ENCODE measurements at places on chromosomes 3 and 15.

GRCh38 chr3:124498891-124499290, 231.4 kb upstream of the UMPS start:
- no peak for DNase-seq

- no peak for DNase-seq
These were observed 517.1 kb downstream of the ROBO1 start for GRCh38 chr3:79250746-79251145.

- DNase-seq: peak; percentile 65
These were observed 18.4 kb upstream of the GABRA5 start for GRCh38 chr15:26848498-26848897.

DNA sequence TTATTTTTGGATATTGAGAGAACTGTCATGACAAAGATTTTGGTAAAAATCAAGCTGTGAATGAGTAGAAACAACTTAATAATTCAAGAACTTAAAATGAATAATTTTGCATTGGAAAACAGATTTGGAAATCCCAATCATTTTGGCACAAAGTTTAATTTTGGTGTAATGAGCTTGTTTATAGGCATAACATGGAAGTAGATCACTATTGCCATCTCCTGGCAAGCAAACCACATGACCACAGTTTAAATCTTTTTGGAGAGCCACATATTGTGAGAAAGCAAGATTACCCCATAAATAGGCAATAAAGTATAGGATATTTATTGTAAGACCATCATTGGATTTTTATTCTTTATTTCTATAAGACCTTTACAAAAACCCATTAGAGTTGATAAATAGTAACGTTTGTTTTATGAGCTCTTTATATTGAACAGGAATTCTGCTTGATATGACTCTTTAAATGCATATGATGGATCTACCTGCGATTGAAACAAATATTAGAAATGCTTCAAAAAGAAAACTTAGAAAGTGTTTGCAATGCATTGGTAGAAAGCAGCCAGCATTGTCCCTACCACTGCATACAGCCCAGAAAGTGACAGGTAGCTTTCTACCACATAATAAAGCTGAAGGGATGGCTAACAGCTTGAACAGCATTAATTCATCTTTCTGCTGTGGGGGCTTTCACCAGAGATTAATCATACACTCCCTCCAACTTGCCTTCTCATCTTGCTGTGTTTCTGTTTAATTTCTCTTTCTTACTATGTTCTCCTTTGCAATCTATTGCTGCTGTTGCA, 766.8 kb downstream of the TBL1XR1 start:
- DNase-seq: peak; percentile 60

- DNase-seq: no peak
These were observed 405.3 kb upstream of the SUCLG2 start for GRCh38 chr3:68059628-68060152.

- DNase-seq: no peak
These were observed 751.3 kb downstream of the ZNF385D start for GRCh38 chr3:20999661-21000060.

- no peak for DNase-seq
These were observed 22.0 kb upstream of the PGPEP1L start for GRCh38 chr15:99029341-99030144.

DNA sequence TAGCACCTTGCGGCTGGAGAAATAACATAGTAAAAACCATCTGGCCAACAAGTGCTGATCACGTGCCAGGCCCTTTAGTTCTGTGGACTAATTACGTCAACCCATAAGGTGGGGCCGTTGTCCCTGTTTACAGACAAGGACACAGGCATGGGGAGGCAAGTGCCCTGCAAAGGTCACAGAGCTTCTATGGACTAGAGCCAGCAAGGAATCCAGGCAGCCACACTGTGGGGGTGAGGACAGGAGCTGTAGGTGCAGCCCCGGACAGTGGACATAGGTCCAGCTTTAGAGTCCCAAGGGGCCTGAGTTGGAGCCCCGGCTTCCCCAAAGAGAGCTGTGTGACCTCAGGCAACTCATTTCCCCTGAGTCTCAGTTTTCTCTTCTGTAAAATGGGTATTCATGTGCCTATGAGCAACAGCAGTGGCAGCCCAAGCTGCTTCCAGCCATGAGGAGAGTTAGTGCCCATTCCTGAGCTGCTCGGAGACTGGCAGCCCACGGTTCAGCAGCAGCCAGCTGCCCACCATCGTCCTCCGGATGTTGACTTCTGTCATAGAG, 13.9 kb downstream of the CHST13 start:
- peak; percentile 13 for DNase-seq

DNA sequence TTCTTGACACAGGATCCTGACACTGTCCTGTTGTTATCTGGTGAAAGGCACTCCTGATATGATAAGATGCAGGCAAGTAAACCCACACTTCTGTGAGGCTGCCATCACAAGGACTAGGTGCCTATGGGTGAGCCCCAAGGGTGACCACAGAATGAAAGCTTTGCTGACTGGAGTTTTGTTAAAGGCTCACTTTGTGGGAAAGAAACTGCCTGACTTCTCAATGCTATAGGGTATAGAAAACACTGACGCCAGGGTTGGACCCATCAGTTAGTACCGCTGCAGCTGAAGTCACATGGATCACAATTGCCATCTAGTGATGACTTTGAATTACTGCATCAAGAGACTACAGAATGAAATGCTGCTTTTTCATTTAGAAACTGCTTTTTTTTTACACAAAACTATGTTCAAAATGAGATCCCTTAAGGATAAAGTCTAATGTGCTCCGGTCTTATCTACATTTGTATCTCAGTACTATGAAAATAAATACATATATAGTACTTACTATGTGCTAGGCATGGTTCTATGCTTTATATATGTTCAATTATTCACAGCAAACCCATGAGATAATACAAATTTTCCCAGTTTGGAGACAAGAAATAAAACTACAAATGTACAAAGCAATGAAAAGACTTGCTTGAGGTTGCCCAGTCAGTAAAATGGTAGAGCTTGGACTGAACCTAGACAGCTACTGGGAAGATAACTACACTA, 64.2 kb upstream of the CMSS1 start:
- DNase-seq: peak; percentile 68

DNA sequence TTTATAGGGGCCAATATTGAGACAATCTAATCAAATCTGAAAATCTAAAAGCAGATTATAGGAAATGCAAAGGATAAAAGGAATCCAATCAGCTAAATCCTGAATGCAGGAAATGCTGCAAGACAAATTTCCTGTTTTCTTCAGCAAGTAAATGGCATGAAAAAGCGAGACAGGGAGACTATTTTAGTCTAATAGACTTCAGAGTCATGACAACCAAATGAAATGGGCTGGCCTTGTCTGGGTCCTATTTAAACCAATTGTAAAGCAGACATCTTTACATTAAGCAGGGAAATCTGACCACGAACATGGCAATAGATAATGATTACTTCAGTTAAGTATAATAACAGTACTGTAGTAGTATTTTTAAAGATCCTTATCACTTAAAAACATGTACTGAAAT, 2.1 kb downstream of the DBR1 start:
- no peak for DNase-seq

- DNase-seq: peak; percentile 80
These were observed 23.8 kb upstream of the TRAK1 start for GRCh38 chr3:42067326-42067725.

DNA sequence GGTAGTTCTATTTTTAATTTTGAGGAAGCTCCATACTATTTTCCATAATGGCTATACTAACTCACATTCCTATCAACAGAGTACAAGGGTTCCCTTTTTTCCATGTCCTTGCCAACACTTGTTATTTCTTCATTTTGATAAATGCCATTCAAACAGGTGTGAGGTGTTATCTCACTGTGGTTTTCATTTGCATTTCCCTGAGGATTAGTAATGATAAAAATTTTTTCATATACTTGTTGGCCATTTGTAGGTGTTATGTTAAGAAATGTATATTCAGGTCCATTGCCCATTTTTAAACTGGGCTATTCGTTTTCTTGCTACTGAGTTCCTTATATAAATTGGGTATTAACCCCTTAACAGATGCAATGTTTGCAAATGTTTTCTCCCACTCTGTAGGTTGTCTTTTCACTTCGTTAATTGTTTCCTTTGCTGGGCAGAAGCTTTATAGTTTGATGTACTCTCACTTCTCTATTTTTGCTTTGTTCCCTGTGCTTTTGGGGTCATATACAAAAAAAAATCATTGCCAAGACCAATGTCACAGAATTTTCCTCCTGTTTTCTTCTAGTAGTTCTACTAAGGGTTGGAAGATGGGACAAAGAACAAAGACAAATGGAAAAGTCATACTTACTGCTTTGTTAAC, 11.0 kb upstream of the VPS39 start:
- peak; percentile 56 for DNase-seq
